ENCODE measurements at places on chromosomes 6 and 20.
A peak's percentile ranks its signal among the peaks of the same experiment; 100 is the strongest.

DNA sequence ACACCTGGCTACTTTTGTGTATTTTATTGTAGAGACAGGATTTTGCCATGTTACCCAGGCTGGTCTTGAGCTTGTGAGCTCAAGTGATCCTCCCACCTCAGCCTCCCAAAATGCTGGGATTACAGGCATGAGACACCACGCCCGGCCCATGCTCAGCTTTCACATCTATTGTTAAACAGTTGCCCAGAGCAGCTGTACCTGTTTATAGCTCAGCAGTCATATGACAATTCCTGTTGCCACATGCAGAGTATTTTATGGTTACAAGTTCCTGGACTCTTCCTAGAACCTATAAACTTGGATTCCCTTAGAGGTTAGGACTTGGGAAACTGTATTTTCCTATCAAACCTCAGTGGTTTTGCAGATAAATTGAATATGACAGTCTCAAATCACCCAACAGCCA is 188.3 kb upstream of the KCNG1 start:
- no peak overlapping the region for H3K27ac ChIP-seq
- H3K27me3 ChIP-seq = peaks cover 51% of the 10 kb centered on the region
- no peak overlapping the region for H3K4me3 ChIP-seq
- H3K36me3 ChIP-seq = no peaks in the 10 kb centered on the region

DNA sequence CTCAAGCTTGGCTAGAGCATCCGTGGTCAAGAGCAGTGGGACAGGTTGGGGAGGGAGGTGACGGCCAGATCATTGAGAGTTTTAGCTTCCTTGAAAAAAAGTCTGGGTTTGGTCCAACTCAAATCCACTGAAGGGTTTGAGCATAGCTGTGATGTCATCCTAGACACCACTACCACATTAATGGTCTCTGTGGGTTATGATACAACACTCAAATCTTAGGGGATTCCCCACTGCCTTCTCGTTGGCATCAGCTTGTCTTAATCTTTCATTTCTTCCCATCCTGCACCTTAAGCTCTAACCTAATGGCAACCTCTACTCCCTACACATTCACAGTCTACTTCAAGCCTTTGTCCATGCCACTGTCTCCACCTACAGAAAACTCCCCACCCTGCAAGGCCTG is 77.3 kb downstream of the BMP6 start:
- DNase-seq = no peak
- no peaks in the 10 kb centered on the region for H3K4me1 ChIP-seq
- H3K36me3 ChIP-seq = no peaks in the 10 kb centered on the region
- no peak overlapping the region for H3K27ac ChIP-seq
- no peak overlapping the region for H3K4me3 ChIP-seq
- peaks cover 4% of the 10 kb centered on the region for H3K27me3 ChIP-seq

GRCh38 chr6:52724042-52724405 is 39.3 kb downstream of the GSTA2 start:
- H3K36me3 ChIP-seq = no peaks in the 10 kb centered on the region
- H3K4me1 ChIP-seq = no peaks in the 10 kb centered on the region
- no peak overlapping the region for H3K4me3 ChIP-seq
- no peak overlapping the region for H3K27ac ChIP-seq
- no peak for DNase-seq
- no peaks in the 10 kb centered on the region for H3K27me3 ChIP-seq

- DNase-seq = no peak
- H3K36me3 ChIP-seq = peaks cover 22% of the 10 kb centered on the region
- H3K4me1 ChIP-seq = no peaks in the 10 kb centered on the region
- no peak overlapping the region for H3K4me3 ChIP-seq
Observed at GRCh38 chr20:62276439-62276838, 26.4 kb upstream of the ADRM1 start.

DNA sequence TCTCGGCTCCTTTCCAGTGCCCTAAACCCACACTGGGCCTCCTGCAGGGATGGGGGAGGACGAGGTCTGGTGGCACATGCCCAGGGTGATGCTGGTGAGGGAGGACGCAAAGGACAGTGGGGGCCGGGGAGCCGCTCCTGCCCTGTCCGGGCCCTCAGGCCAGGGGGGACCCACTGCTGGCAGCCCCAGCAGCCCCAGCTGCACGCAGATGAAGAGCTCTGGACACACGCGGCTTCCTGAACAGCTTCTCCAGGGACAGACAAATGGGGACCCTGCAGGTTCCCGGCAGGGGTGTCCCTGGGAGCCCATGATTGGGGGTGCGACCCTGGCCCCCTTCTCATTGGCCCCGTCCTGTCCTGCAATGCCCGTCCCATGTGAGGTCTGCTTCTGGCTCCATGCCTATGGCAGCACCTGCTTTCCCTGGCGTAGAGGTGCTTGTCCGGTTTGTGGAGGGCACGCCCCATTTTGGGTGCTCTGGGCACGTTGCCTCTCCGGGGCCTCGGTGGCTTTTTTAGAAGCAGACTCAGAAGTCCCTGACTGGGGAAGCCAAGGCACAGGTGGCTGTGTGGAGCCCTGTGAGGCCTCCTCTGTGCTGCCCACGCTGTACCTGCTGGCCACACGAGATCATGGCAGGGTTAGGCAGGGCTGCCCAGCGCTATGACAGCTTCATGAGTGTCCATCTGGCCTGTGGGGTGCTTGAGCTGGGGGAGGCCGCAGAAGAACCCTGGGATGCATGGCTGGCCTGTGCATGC is 15.4 kb upstream of the TNFRSF6B start:
- DNase-seq = no peak
- no peak overlapping the region for H3K27ac ChIP-seq
- H3K27me3 ChIP-seq = no peaks in the 10 kb centered on the region
- no peak overlapping the region for H3K4me3 ChIP-seq
- H3K4me1 ChIP-seq = peaks cover 10% of the 10 kb centered on the region

- H3K27me3 ChIP-seq = no peaks in the 10 kb centered on the region
- peaks cover 17% of the 10 kb centered on the region for H3K36me3 ChIP-seq
- peaks cover 39% of the 10 kb centered on the region for H3K4me1 ChIP-seq
- peak overlapping the region; percentile 36 for H3K27ac ChIP-seq
Observed at GRCh38 chr6:157069585-157069984, 253.7 kb downstream of the TMEM242 start.

GRCh38 chr6:140921366-140922226 is 1211.1 kb upstream of the GJE1 start:
- DNase-seq = no peak
- H3K4me1 ChIP-seq = peaks cover 2% of the 10 kb centered on the region
- H3K27me3 ChIP-seq = no peaks in the 10 kb centered on the region
- H3K27ac ChIP-seq = no peak overlapping the region
- no peak overlapping the region for H3K4me3 ChIP-seq

GRCh38 chr6:158461954-158462353 is 97.9 kb upstream of the TMEM181 start:
- no peaks in the 10 kb centered on the region for H3K27me3 ChIP-seq
- H3K4me3 ChIP-seq = no peak overlapping the region
- H3K4me1 ChIP-seq = peaks cover 5% of the 10 kb centered on the region
- no peak overlapping the region for H3K27ac ChIP-seq
- peaks cover 2% of the 10 kb centered on the region for H3K36me3 ChIP-seq

DNA sequence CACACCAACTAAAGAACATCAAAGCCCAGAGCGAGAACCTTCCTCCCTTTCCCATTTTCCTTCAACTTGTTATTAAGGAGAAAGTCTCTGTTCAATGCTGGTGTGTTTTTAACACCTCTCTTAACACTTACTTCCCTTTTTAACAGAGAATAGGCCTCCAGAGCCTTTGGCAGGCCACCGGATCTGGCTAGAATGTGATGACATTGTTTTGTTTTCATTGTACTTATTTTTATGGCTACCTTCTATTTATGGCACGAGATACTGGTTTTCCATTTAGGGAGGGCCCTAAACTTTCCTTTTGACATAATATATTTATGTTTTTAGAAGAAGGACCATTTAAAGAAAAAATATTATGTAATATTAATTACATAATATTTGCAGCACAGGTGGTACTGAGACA is 21.6 kb downstream of the TCF15 start:
- no peaks in the 10 kb centered on the region for H3K36me3 ChIP-seq
- peaks cover 19% of the 10 kb centered on the region for H3K27me3 ChIP-seq
- H3K27ac ChIP-seq = no peak overlapping the region
- DNase-seq = no peak
- H3K4me3 ChIP-seq = no peak overlapping the region
- H3K4me1 ChIP-seq = no peaks in the 10 kb centered on the region

DNA sequence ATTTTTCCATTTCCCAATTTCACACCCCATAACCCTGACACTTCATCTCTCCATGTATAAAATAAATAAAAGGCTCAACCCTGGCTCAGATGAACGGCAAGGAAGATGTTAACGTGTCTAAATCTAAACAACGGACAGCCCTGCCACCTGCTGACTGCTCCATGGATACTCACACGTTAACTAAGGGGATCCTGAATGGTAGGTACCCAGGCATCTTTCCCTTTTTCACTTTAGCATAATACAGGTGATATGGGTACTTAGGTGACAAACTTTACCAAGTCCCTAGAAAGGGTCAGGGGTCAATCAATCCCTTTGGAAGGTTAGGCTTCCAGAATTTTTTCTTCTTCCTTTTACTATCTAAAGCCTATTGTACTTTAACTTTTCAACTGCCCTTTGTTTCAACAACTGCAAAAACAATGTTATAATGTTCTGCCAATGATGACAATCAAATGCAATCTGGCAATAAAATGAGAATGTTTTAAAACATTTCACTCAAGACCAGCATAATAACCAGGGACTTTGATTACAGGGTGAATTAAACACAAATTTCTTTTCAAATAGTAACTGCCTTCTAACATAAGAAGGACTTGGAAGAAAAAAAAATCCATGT is 52.4 kb upstream of the IPCEF1 start:
- H3K27ac ChIP-seq = no peak overlapping the region
- DNase-seq = no peak
- H3K4me3 ChIP-seq = no peak overlapping the region
- H3K36me3 ChIP-seq = no peaks in the 10 kb centered on the region
- H3K4me1 ChIP-seq = peaks cover 8% of the 10 kb centered on the region

- H3K36me3 ChIP-seq = peaks cover 60% of the 10 kb centered on the region
- H3K27ac ChIP-seq = no peak overlapping the region
- no peak for DNase-seq
- H3K4me3 ChIP-seq = no peak overlapping the region
- H3K4me1 ChIP-seq = peaks cover 35% of the 10 kb centered on the region
Observed at GRCh38 chr6:160010067-160010466, 41.2 kb downstream of the IGF2R start.

DNA sequence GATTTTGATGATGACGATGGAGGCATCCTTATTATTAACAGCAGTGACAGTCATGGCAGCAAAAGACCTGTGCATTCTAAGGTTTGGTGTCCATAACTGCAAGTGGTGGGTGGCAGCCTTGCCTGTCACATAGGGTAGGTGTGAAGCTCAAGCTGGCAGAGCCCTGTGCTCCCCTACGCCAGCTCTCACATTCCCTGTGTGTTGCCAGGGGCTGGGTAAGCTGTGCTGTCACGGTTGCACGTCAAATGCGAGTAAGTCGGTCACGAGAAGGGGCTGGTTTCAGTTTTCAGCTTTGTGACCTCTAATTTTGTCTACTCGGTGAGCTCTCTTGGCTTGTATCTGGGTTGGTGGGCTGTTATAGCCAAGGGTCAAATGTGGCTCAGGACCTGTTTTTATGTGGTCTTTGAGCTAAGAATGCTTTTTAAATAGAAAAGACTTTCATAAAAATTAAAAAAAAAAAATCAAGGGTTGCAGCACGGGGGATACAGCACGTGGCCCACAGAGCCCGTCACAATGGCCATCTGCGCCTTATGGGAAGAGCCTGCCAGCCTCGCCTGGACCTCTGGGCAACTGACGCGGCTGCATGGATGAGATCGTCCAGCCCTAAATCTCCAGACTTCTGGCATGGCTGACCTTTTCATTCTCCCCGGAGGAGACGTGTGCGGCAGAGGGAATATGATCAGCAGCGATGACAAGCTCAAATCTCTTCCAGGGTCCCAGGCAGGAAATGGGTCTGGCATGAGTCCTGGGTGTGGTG is 148.5 kb downstream of the PHACTR3 start:
- no peak for DNase-seq
- H3K27ac ChIP-seq = no peak overlapping the region
- H3K4me3 ChIP-seq = no peak overlapping the region
- no peaks in the 10 kb centered on the region for H3K27me3 ChIP-seq
- peaks cover 2% of the 10 kb centered on the region for H3K4me1 ChIP-seq

DNA sequence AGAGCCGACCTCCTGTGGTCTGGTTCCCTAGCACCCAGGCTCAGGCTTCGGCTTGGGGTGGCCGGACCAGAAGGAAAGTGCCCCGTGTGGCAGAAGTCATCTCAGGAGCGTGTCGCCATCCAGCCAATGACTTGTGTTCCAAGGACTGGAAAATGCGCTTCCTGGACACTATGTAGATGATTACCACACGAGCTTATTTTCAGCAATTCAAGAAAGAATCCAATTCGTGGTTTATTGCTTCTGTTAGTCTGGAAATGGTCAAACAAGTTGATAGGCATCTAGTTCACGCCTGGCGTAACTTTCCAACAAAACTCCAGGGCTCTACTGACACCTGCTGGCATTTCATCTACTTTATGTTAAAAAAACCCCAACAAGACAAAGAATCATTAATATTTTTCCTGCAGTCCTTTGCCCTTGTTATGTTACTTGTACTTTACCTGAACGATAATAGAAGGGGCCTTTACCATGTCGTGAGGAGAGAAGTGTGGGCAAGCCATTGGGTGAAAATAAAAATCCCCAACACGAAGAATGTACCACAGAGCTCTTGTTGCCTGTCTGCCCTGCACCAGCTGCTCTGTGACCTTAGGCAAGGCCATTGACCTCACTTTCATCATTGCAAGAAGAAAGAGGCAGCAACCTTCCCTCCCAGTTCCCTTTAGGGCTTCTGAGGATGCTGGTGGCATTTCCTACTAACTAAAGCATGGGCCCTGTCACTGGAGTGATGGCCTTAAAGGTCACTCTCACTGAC is 154.7 kb upstream of the LAMP5 start:
- H3K27ac ChIP-seq = no peak overlapping the region
- H3K27me3 ChIP-seq = no peaks in the 10 kb centered on the region
- H3K4me1 ChIP-seq = no peaks in the 10 kb centered on the region
- no peaks in the 10 kb centered on the region for H3K36me3 ChIP-seq
- H3K4me3 ChIP-seq = no peak overlapping the region
- no peak for DNase-seq

DNA sequence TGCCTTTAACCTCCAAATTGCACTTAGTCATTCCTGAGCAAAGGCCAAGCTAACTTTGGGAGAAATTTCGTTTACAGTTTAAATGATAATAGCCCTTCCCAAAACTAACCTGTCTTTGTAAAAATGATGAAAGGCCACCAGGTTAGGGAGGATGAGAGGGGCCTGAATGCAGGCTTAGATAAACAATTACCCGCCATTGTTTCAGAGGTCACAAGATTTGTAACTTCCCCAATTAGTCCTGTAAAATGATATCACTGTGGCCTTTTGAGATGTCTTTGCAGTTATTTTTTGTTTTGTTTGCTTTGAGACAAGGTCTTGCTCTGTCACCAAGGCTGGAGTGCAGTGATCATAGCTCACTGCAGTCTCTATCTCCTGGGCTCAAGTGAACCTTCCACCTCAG is 26.3 kb downstream of the GNL1 start:
- H3K27me3 ChIP-seq = no peaks in the 10 kb centered on the region
- peaks cover 54% of the 10 kb centered on the region for H3K4me1 ChIP-seq
- no peak overlapping the region for H3K4me3 ChIP-seq
- peak overlapping the region; percentile 40 for H3K27ac ChIP-seq

GRCh38 chr6:129136751-129137150 is 253.8 kb downstream of the LAMA2 start:
- no peaks in the 10 kb centered on the region for H3K4me1 ChIP-seq
- no peak overlapping the region for H3K4me3 ChIP-seq
- no peaks in the 10 kb centered on the region for H3K27me3 ChIP-seq
- no peaks in the 10 kb centered on the region for H3K36me3 ChIP-seq
- no peak for DNase-seq
- no peak overlapping the region for H3K27ac ChIP-seq

Data from activated CD4-positive, alpha-beta memory T cell treated with anti-CD3 and anti-CD28 coated beads, Interleukin-2, amount 10 ng/mL, durations not matched to agents 7 days and 5 days (primary cell).